NCI-H187 (cell line): ENCODE measurements at places on chromosomes 1 and 21.

DNA sequence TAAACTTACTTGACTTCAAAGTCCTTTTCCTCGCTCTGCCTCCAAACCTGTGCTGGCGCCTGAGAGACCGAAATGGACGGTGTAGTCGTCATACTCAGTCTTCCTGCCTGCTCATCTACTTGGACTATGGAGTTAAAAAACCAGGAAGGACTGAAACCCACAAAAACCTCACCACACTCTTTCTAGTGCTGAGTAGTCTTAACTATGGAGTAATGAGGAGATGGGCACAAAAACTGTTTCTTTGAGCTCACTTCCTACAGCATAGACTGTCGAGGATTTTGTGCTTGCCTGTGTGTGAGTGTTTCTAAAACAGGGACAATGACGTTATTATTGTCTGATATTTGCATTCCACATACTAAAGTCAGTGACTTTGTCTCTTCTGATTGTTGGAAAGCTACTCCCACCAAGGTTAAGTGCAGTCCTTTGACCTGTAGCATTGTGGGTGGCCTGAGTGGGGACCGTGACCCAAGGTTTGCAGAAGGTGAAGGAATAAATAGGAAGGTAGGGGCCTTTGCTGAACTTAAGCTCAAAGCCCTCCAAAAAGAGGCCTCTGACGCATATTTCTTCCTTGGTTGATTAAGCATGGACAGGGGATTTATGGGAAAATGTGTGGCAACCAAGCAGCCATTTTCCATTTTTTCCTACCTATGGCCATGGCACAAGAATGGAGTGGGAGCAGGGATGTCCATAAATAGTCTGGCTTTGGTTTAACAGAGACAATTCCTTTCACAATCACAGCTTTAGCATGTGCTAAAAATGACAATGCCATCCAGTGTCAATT is 109.6 kb downstream of the ZBTB18 start:
- DNase-seq: no peak

DNA sequence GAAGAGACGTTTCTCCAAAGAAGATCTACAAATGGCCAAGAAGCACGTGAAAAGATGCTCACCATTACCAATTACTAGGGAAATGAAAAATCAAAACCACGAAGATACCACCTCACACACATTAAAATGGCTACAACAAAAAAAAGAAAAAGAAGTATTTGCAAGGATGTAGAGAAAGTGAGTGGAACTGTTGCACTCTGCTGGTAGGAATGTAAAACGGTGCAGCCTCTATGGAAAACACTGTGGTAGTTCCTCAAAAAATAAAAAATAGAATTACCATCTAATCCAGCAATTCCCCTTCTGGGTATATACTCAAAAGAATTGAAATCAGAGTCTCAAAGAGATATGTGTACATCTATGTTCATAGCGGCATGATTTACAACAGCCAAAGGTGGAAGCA is 115.4 kb upstream of the EDN2 start:
- no peak for DNase-seq

DNA sequence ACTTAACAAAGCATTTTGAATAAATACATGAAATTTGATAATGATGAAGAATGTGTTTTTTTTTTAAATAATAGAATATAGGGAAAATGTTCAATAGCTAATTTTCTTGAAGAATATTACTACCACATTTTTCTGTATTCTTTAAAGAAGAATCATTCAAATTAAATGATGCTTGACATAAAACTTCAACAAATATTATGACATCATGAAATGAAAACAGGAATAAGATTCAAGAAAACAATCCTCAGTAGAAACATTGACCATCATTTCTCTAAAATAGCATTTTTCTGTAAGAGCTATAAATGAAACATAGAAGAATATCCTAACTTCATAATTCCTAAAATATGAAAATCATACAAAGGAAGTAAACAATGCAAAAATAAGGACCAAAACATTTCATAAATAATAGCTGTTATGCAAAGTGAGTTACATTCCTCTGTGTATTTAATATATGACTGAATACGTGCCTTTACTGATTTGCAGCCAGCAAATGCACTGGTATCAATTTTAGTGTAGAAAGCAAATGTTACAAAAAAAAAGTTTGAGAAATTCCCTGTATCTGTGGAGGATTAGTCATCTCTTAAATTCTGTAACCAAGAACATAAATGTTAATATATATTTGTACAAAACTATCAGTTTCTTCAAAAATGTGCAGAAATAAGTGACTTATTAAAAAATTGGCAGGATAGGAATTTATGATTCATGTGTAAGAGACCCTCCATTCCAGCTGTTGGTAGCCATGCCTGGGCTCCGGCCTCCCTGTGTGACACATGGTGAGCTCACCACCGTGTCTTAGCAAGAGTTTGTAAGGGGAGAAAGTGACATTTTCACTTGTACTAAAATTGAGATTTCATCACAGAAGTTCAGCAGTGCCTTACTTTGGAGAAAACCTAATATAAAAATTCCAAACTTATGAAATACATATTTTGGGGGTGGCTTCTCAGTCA is 15.0 kb upstream of the PTPN14 start:
- DNase-seq: no peak

DNA sequence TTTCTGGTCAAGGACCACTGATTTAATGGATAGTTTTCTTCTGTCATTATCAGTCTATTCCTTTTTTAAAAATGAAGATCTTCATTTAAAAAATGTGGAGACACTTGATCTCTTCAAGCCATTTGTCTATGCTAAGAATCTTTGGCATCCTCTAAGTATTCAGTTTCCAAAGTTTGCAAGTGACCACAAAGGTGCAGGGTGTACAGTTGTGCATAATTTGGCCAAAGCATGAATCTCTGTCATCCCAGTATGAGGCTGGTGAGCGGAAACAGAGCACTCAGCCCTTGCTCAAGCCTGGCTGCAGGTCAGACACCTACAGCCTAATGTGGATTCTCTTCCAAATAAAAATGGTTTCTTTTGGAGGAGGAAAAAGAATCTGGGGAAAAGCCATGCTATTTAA is 19.8 kb downstream of the PARP1 start:
- no peak for DNase-seq

DNA sequence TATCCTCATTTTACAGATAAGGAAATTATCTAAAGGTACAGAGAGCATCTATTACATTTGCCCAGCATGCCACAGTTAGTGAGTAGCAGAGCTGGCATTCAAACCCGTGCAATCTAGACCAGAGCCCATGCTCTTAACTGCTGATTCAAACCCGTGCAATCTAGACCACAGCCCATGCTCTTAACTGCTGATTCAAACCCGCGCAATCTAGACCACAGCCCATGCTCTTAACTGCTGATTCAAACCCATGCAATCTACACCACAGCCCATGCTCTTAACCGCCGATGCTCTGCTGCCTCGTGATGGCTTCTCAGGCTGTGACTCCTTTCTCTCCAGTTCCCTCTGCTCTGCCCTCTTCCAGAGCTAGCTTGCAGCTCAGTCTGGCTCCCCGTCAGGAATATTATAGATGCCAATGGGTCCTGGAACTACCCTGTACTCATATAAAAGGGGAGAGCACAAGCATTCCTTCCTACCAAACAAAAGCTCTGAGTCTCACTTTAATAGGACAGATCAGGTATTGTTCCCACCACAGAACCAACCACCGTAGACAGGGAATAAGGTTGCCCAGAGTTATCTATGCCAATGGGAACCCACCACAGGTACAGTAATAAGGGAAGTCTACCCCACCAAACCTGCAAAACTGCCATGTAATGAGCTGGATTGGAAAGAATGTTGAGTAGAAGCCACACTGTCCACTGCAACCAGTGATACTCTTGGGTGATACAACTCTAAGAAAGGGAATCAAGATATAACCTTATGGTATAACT is 78.4 kb downstream of the SMYD3 start:
- DNase-seq: no peak

GRCh38 chr1:16124377-16125087 is 31.3 kb downstream of the EPHA2 start:
- DNase-seq: no peak

DNA sequence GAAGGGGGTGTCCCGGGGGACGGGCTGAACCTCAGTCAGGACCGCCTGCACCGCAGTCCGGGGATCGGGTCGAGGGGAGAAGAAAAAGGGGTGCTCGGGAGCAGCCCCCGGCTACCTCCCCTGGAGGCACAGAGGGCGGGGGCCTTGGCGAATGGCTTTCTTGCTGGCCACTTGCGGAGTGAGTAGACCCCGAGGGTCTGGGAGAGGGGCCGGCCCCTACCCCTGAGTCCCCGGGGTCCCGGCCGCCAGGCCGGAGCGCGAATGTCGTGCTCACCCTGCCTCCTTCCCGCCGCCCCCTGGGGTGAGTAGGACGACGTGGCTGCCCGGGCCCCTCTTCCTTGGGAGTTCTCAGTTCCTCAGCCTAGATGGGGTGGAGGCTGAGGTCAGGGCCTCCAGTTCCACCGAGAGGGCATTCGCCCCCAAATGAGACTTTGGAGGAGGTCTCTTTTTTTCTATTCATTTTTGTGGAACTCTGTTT is 113.0 kb downstream of the OSBPL9 start:
- DNase-seq: no peak

GRCh38 chr1:216014086-216014485 is 409.2 kb downstream of the USH2A start:
- no peak for DNase-seq

GRCh38 chr1:210828996-210829596 is 304.9 kb downstream of the KCNH1 start:
- DNase-seq: no peak

- DNase-seq: no peak
Measured at GRCh38 chr1:93681101-93681988, at the start of gene BCAR3. TSS of gene BCAR3 (minus strand) at chr1:93681837. CDS start at chr1:93674930, 6,907 bp downstream.

GRCh38 chr21:36171741-36172331 is 15.2 kb downstream of the DOP1B start:
- DNase-seq: no peak

- no peak for DNase-seq
Measured at GRCh38 chr1:85438353-85438752, 26.6 kb downstream of the DDAH1 start.

DNA sequence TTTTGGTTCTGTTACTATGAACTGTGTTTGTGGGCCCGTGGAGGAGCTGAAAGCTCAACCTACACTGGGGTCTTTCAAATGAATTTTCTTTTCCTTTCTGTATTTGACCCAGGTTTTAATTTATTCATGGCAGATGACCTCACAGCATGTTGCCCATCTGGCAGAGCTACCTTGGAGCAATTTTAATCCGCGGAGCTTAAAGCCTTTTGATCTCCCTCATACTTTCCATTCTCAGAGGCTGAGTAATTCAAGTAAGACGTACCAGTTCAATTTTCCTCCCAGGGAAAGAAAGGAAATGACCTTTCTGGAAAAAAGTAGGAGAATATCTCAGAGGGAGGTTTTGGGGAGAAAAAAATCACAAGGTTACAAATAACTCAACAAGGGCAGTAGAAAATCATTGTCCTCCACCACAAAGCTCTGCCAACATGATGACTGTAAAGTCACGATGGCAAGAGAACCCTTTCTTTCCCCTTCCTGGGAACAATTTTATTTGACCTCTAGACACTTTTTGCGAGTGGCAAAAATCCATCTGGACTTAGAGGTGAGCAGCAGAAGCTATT is 21.6 kb upstream of the PCP4 start:
- DNase-seq: no peak

- DNase-seq: no peak
Measured at GRCh38 chr1:209491897-209492296, 91.6 kb upstream of the CAMK1G start.

GRCh38 chr1:240122639-240123613 is 31.2 kb downstream of the FMN2 start:
- peak; percentile 65 for DNase-seq

- DNase-seq: no peak
Measured at GRCh38 chr1:115647919-115648650, 6.3 kb downstream of the VANGL1 start.

- no peak for DNase-seq
Measured at GRCh38 chr1:9302745-9303524, 10.2 kb downstream of the SPSB1 start.

- DNase-seq: no peak
Measured at GRCh38 chr1:225532240-225532944, 104.6 kb upstream of the LBR start.

DNA sequence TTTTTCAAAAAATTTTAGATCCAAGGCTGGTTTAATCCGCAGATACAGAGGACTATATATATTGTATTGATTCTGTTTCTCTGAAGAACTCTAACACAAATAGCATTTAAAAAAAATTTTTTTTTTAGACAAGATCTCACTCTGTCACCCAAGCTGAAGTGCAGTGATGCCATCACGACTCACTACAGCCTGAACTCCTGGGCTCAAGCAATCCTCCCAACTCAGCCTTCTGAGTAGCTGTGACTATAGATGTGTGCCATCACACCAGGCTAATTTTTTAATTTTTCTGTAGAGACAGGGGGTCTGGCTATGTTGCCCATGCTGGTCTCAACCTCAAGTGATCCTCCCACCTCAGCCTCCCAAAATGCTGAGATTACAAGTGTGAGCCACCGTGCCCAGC is 3.0 kb downstream of the ANKRD45 start:
- no peak for DNase-seq

GRCh38 chr21:40408561-40408960 is 438.4 kb downstream of the DSCAM start:
- no peak for DNase-seq

- DNase-seq: no peak
Measured at GRCh38 chr1:103953386-103953785, 203.7 kb downstream of the AMY1C start.

DNA sequence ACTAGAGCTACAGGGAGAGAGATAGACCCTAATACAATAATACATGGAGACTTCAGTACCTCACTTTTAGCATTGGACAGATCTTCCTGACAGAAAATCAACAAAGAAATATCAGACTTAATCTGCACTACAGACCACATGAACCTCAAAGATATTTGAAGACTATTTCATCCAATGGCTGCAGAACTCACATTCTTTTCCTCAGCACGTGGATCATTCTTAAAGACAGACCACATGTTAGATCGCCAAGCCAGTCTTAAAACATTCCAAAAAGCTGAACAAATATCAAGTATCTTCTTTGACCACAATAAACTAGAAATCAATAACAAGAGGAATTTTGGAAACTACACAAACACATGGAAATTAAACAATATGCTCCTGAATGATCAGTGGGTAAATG is 576.0 kb downstream of the KIF26B start:
- no peak for DNase-seq

GRCh38 chr1:73205294-73205973 is 923.1 kb upstream of the NEGR1 start:
- DNase-seq: no peak

DNA sequence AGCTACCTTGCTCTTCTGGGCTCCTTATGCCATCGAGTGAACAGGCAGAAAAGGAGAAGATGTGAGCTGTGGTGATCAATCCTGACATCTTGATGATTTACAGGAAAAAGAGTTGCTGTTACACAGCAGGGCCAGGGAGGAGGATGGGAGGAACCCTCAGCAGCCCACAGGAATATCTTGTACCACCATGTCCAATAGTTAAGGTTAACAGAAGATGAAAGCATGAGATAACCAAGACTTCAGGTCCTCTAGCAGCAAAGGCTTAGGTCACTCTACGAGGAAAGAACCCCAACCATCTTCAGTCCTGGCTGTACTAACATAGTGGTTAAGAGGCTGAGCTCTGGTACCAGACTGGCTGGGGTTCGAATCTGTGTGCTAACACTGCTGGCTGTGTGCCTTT is 12.1 kb upstream of the SELENBP1 start:
- no peak for DNase-seq

GRCh38 chr1:29478151-29478791 is 241.9 kb downstream of the PTPRU start:
- no peak for DNase-seq
